ENCODE measurements at places on chromosomes 5 and 9.

DNA sequence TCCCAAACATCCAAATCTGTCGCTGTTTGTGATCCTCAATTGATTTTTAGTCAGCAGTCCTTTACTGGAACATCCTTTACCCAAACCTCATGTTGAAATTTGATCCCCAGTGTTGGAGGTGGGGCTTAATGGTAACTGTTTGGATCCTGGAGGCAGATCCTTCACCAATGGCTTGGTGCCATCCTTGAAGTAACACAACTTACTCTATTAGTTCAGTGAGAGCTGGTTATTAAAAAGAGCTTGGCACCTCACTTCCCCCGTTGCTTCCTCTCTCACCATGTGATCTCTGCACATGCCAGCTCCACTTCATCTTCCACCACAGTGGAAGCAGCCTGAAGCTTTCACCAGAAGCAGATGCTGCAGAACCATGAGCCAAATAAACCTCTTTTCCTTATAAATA, 40.3 kb downstream of the DNAJB5 start:
- DNase-seq, result no peak

GRCh38 chr9:68505681-68506409, 34.8 kb downstream of the TMEM252 start:
- no peak for DNase-seq

DNA sequence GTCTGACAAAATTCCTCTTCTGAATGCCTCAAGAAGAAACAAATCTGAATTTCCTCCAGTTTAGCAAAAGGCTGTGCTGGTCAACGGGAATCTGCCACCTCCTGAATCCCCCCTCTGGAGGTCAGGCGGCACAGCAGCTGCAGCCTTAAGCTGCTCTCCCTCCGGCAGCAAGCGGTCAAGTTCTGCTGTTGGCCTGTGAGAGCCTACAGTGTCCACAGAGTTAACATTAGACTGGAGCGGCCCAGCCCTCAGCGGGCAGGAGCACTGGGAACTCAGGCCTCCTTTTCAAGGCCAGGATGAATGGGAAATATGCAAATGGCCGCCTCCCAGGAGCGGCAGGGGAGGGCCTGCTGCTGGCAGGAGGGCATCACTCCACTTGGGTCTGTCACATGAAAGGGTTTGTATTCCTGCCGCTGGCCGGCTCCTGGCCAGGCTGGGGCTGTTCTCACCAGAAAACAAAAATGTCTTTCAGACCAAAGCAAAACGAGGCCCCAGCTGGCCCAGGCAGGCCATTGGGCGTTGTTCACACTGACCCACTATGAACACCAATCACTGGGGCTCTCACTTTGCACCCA, 8.2 kb downstream of the ACSL6 start:
- peak; percentile 72 for DNase-seq

GRCh38 chr5:73768-74502, 18.0 kb upstream of the PLEKHG4B start:
- DNase-seq, result no peak

DNA sequence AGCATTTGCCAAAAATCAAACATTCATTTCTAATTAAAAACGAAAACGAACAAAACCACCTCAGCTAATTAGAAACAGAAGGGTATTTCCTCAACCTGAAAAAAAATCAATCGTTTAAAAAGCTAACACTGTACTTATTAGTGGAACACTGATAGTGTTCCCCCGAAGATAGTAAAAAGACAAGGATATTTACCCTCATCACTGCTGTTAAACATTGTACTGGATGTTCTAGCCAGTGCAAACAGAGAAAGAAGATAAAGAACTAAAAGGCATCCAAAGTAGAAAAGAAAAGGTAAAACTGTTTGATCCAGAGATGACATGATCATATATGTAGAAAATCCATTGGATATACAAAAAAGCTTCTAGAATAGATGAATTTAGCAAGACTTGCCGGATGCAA, 508.3 kb downstream of the DMRTA1 start:
- DNase-seq, result no peak

GRCh38 chr5:80055491-80056170, 20.5 kb downstream of the THBS4 start:
- DNase-seq, result peak; percentile 72

DNA sequence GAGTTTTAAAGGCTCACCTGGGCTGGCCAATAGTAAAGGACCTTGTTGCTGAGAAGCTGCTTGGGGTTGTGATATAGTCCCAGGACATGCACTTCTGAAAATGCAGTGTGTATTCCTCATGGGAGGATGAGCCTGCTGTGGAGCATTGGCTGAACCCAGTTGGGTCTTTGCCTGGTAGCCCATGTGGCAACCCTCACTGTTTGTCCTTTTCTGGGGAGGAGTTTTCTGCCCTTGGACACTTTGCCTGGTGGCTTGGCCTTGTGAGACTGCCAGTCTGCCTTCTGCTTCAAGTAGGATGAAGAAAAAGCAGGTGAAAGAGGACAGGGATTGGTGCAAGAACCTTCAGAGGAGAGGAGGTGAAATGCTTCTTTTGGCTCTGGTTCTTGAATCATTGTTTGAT, 4.0 kb downstream of the TENT4A start:
- DNase-seq, result no peak

GRCh38 chr9:101353683-101354082, 31.1 kb downstream of the BAAT start:
- no peak for DNase-seq

GRCh38 chr9:35179347-35180280, 17.8 kb downstream of the UNC13B start:
- no peak for DNase-seq

DNA sequence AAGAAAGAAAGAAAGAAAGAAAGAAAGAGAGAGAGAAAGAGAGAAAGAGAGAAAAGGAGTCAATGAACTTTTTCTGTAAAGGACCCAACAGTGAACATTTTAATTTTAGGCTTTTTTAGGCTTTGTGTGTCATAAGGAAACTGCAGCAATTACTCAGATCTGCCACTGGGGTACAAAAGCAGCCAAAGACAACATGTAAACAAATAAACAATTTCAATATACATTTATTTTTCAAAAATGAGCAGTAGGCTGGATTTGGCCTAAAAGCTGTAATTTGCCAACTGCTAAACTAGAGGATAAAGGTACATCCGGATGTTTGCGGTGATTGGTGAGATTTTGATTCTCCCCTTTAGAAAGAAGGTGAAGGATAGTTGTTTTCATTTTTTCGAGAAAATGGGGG, 143.6 kb downstream of the CEMIP2 start:
- DNase-seq, result peak; percentile 22

- DNase-seq, result no peak
These were observed 1.3 kb downstream of the UBE2R2 start for GRCh38 chr9:33818167-33818846.

- DNase-seq, result no peak
These were observed 534.5 kb downstream of the BNC2 start for GRCh38 chr9:16335788-16336580.

- no peak for DNase-seq
These were observed 608.0 kb upstream of the ACO1 start for GRCh38 chr9:31776471-31776870.

DNA sequence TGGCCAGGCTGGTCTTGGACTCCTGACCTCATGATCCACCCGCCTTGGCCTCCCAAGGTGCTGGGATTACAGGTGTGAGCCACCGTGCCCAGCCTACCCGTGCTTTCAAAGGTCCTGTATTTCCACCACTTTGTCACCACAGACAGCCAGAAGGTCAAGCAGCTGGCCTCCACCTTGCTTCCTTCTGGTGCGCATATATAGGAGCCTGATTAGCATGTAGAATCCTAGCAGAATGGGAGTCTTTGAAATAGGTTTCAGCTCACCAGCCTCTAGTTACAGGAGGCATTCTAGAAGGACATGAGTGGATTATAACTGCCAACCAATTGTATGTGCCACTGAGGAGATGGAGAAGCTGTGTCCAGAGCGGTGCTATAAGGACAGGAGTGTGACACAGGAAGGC, 18.9 kb downstream of the POLR1E start:
- DNase-seq, result no peak

DNA sequence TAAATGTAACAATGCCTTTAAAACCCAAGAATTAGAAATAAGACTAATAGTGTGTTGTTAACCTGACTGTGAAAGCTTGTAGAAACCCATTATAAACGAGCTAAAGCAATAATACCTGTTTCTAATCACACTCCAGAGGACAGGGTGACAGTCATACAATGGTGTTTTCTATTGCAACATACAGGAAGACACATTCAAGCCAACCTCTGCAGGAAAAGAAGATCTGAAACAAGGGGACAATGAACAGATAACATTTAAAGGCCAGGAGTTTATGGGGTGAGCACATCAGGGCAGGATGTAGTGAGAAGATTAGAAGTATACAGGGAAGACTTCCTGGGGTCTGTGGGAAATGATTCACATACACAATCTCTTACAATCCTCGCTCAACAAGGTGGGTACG, 13.8 kb downstream of the BARHL1 start:
- DNase-seq, result no peak

- DNase-seq, result no peak
These were observed 174.8 kb upstream of the TNC start for GRCh38 chr9:115292584-115293279.

- DNase-seq, result no peak
These were observed 111.1 kb downstream of the VAV2 start for GRCh38 chr9:133880851-133881661.

GRCh38 chr9:109232449-109233237, 65.6 kb upstream of the FRRS1L start:
- DNase-seq, result no peak

GRCh38 chr9:38311382-38312270, 80.9 kb upstream of the ALDH1B1 start:
- DNase-seq, result peak; percentile 32

DNA sequence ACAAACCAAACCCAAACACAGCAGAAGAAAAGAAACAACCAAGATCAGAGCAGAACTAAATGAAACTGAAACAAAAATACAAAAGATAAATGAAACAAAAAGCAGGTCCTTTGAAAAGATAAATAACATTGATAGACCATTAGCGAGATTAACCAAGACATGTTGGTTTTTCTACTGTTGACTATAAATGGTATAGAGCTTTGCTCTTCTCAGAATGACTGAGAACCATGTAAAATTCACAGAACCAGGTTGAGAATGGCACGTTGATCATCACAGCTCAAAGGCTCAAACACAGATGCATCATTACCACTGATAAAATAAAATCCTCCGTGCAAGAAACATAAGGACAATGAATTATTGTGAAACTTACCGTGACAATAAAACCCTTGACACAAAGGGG, 105.2 kb downstream of the MARCHF11 start:
- DNase-seq, result no peak

- DNase-seq, result no peak
These were observed 283.7 kb upstream of the PUM3 start for GRCh38 chr9:3127564-3127963.

DNA sequence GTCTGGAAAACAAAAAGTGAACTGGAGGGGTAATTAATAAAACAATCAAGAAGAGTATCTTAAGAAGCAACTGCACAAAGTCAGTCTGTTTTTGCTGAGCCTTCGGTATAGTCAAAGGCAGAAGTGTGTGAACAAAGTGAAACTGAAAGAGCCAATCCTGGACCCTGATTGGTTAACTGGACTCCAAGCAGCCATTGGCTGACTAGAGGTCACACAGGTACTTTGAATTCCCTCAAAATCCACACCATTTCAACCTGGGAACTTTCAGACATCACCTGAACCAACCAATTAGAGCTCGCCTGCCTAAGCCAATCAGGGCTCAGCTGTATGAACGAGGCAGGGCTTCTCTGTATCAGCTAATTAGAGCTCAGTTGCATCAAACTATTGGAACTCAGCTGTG, 286.7 kb downstream of the TLE4 start:
- DNase-seq, result no peak

DNA sequence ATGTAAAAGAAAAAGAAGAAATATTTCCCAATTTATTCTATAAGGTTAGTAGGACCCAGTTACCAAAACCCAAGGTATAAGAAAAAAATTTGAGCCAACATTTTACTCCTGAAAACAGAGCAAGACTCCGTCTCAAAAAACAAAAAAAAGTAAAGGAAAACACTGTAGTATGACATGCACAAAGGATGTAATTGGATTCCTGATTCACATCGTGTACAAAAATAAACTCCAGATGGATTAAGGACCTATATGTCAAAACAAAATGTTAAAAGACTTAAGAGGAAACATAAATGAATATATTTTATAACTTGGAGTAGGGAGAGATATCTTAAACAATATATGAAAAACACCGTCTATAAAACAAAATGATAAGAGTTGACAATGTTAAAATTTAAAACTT, 13.8 kb downstream of the PHYKPL start:
- no peak for DNase-seq

- no peak for DNase-seq
These were observed 660.8 kb downstream of the TLE1 start for GRCh38 chr9:81028504-81028903.

- no peak for DNase-seq
These were observed 60.6 kb upstream of the ADRA1B start for GRCh38 chr5:159855476-159856191.

GRCh38 chr5:6829150-6829784, 116.0 kb downstream of the TENT4A start:
- no peak for DNase-seq

- no peak for DNase-seq
These were observed 39.6 kb upstream of the ANKRD55 start for GRCh38 chr5:56272765-56273164.

GRCh38 chr5:38458174-38458573, 98.3 kb downstream of the LIFR start:
- DNase-seq, result no peak

DNA sequence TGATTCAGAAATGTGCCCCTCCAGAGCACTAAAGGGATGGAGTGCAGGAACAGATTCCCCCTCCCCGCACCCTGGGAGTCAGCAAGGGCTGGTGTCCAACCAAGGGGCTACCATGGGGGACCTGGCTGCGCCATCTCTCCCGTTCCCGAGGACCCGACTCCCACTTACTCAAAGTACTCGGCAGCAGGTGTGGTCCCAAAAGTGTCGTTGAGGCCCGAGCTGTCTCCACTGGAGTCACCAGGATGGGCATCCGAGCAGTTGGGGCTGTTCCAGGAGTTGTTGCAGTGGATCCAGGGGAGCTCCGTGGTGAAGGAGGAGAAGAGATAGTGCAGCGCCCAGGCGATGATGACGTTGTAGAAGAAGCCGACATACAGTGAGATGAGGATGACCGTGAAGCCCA, 12.9 kb downstream of the SLC6A3 start:
- DNase-seq, result no peak

- no peak for DNase-seq
These were observed 13.9 kb upstream of the COL5A1 start for GRCh38 chr9:134627417-134628353.

GRCh38 chr5:92177926-92178487, 794.9 kb upstream of the ARRDC3 start:
- DNase-seq, result no peak

DNA sequence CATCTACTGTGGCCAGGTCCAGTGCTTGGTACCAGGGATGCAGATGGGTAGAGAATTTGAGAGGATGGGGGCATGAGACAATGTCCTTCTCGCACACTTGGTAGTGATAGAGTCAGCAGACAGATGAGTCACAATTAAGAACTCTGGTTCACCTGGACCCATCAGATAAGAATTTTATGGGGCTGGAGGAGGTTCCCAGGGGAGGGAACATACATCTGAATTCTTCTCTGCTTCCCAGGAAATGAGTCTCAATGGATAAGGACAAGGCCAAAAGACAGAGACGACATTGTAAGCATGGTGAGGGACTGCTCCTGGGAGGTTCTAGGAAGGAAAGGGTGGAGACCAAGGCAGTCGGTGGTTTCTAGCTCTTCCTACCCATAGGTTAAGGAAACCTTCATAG, 5.3 kb downstream of the SLC4A9 start:
- DNase-seq, result no peak

GRCh38 chr9:129262261-129262660, 84.2 kb upstream of the IER5L start:
- no peak for DNase-seq

GRCh38 chr5:89045216-89045615, 162.2 kb upstream of the MEF2C start:
- DNase-seq, result no peak

All from GM23338 (cell line).